ENCODE measurements at places on chromosomes 6 and 20.

GRCh38 chr6:1424306-1424927, 35.0 kb downstream of the FOXF2 start:
- DNase-seq: peak; percentile 81

DNA sequence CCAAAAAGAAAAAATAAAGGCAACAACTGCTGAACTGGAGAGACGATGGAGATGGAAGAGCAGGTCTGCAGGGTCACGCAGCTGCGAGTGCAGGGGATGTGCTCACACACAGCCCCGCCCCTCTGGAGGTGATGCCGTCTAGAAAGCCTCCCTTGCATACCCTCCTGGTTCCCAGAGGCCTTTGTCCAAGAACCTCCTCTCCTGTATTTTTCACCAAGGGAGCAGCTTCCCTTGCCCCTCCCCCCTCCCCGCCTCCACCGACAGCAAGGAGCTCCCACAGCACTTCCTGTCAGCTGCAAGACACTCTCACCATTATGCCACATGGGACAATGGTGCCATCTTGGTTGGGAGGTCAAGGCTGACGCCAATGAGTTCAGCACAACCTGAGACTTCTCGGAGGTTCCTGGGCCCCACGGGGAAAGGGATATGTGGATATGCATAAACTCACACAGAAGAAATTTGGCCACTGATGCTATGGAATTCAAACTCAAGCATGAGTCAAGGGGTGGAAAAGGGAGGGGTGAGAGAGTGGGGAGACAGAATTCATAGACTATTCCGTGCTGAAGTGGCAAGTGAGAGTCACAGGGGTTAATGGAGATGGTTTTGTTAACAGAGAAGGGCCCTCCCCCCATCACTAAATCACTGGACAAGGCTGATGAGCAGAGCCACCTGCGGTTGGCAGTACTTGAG, 132.9 kb downstream of the SCML4 start:
- peak; percentile 42 for DNase-seq

DNA sequence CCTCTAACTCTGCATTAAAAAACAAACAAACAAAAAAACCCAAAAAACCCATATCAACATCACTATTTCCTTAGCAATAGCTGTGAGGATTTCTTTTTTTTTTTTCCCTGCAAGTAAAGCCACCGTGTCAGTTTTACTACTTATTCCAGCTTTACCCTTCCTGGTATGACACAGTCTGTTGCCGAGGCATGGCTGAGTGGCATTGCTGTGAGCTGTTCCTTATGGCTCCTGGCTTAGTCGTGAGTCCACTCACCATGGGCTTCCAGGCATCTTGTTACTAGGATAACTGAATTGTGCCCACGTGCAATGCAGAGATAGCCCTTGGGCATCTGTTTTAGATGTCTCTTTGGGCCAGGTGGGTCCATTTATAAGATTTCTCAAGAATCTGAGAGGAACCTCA, 84.8 kb downstream of the LRRC1 start:
- no peak for DNase-seq

DNA sequence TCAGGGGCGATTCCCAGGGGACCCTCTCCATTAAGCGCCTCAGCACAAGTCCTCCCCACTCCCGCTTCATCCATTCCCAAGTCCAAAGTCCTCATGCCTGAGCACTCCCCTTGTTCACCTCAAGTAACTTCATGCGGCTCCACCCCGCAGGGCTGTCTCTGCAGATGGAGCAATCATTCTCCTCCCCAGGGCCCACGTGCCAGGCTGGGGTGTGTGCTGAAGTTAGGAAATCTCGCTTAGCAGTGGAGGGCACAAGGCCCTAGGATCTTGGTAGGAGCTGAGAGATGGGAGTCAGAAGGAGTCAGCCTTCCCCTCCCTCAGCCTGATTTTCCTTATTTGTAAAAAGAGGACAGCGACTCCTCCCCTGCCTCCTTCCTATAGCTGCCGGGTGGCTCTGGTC, 3.5 kb downstream of the TGM3 start:
- no peak for DNase-seq

DNA sequence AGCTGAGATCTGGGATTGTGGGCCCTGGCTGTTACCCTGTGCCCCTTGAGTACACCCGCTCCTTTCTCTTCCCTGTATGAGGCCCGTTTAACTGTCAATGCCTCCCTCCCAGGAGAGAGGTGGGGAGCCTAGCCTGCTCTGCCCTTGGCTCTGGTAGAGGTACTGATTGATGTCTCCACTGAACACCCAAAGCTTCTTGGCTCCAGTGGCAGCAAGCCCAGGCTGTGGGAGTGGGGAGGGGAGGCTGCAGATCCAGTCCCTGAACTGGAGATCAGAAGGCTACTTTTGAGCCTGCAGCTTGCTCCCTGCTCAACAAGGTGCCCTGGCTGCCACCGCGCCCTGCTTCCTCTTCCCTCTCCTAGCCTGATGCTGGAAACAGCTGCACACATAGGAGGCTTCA, 7.5 kb downstream of the LRRC73 start:
- no peak for DNase-seq

GRCh38 chr20:60669211-60669610, 582.9 kb upstream of the CDH4 start:
- no peak for DNase-seq

- DNase-seq: no peak
Observed at GRCh38 chr20:13831476-13831875, 46.6 kb downstream of the NDUFAF5 start.

DNA sequence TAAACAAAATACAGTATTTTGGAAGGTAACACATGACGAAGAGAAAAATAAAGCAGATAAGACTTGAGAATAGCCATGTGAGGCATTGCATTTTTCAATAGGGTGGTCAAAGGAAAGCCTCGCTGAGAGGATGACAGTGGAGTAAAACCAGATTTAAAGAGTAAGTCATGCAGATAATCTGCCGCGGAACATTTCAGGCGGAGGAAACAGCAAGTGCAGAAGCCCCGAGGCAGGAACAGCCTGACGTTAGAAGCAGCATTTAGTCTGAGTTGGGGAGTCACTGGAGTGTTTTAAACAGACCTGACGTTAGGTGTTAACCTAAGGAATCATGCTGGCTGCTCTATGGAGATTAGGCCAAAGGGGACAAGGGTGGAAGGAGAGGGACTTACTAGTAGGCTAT, 65.0 kb upstream of the VSTM2L start:
- no peak for DNase-seq

DNA sequence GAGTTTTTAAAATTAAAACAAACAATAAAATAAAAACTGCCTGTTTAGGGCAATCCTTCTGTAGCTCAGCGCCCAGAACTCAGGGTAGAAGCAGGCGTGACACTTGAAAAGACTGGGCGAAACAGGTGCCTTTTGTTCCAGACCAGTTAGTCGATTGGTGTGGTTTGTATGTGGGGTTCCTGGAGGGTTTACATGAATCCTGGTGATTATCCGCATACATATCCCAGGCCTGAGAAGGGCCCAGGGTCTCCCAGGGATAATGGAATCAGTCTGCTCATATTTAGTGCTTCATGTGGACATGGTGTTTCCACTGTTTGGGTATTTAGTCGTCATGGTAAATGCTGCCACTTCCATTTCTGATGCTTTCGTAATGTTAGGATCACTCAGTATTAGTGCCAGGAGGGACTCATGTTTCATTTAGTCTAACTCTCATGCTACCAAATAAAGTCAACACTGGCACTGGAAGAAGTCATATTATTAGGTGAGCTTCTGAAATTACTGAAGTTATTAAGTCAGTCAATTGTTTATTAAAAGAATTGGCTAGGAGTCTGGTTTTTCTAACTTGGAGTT, 116.5 kb downstream of the SAMD5 start:
- DNase-seq: no peak

- DNase-seq: no peak
Observed at GRCh38 chr6:85975957-85976356, 333.3 kb upstream of the SYNCRIP start.

- DNase-seq: no peak
Observed at GRCh38 chr6:5105146-5105545, 20.0 kb downstream of the PPP1R3G start.

DNA sequence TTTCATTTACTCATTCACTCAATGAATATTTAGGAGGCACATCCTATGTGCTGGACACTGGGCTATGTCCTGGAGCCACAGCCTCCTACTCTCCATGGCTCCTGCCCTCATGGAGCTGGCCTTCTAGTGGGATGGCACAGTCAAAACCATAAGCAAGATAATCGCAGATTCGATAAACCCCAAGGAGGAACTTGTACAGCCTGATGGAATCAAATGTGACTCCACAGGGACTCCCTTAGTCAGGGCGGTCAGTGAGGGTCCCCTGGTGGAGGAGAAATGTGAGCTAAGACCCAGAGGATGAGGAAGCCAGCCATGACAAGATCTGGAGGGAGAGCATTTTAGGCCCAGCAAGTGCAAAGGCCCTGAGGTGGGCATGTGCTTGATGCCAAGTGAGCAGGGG, 211.9 kb downstream of the PREX1 start:
- no peak for DNase-seq

GRCh38 chr6:8705435-8706020, 270.2 kb upstream of the SLC35B3 start:
- peak; percentile 14 for DNase-seq

GRCh38 chr6:71410164-71410566, 121.6 kb downstream of the OGFRL1 start:
- no peak for DNase-seq

- DNase-seq: no peak
Observed at GRCh38 chr20:45419188-45420091, 3.5 kb downstream of the PIGT start.

GRCh38 chr6:11911538-11911937, 100.6 kb upstream of the HIVEP1 start:
- DNase-seq: no peak

DNA sequence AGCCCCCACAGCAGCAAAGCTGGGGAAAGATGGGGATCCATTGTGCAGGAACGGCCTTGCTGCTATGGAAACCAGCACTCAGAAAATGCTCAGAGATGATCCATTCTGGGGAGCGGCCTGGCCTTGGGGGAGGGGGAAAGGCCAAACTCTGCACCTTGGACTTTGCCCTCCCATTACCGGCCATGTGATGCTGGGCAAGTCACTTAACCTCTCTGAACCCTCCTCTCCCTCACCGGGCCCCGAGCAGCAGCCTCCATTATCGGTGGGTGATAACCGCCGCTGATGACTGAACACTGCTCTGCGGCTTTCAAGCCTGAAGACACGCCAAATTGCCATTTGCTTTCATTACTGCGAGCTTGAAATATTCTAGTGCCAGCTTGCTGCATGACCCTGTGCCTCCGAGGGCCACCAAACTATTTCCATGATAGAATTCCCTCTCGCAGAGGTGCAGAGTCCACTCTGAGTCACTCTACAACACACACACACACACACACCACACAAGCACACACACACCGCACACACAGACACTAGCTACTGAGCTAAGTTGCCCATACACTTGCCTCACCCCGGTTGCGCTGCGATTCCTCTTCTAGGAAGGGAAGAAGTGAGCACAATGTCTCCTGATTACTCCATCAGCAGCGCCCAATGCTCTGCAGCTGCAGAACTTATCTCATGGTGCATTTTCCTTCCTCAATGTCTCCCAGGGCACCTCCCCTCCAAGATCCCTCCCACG, 20.6 kb upstream of the SIRPA start:
- DNase-seq: no peak

- DNase-seq: no peak
Observed at GRCh38 chr20:17430125-17430950, 100.8 kb downstream of the BFSP1 start.

DNA sequence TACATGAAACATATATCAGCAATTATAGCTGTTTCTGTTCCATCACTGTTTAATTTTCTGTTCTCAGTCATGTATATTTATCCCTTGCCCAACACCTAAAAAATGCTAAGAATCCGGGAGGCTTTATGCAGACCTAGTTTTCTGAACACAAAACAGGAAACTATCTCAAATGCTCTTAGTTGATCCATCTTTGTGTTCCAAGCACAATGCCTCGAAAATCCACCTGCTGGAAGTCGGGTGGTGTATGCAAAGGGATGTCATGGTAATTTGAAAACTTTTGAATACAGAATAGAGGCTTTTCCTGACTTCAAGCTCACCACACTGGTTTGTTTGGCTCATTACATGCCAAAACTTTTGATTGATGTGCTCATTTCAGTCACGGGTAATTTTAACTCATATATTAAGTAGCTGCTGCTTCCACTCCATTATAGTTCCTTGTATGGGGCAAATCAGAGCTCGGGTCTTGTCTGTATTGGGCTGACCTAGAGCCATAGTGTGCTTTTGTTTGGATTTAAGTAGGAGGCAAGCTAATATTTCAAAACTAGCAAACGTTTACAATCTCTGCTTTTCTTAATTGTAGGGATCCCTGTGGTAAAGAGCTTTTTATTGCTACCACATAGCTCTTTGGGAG, 646.5 kb upstream of the EPHA7 start:
- DNase-seq: peak; percentile 7

GRCh38 chr6:37393381-37393929, 39.6 kb upstream of the CMTR1 start:
- no peak for DNase-seq

- no peak for DNase-seq
Observed at GRCh38 chr6:144415835-144416237, 130.7 kb downstream of the UTRN start.

DNA sequence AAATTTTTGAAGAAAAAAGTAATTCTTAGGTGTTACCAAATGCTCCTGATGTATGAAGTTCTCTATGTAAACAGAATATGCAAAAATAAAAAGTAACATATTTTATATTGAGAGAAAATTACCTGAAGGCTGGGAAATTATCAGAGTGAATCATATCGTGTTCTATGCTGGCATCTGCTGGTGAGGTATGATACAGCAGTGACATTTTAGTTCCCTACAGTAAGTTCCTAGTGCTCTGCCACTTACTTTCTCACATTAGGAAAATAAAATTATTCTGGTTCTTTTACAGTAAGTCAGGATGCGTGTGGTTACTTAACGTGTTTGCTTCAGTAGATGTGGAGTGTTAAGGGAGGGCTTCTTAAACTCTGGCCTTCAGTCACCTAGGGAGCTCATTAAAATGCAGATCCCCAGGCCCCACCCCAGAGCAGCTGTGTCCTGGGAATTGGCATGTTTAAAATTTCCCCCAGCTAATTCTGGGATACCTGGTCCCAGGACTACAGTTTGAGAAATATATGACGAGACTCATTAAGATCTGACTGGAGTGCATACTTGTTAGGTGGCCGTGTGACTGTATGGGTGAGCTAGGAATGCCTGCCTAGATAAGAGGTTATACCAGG, 3.2 kb downstream of the ACTR5 start:
- no peak for DNase-seq

DNA sequence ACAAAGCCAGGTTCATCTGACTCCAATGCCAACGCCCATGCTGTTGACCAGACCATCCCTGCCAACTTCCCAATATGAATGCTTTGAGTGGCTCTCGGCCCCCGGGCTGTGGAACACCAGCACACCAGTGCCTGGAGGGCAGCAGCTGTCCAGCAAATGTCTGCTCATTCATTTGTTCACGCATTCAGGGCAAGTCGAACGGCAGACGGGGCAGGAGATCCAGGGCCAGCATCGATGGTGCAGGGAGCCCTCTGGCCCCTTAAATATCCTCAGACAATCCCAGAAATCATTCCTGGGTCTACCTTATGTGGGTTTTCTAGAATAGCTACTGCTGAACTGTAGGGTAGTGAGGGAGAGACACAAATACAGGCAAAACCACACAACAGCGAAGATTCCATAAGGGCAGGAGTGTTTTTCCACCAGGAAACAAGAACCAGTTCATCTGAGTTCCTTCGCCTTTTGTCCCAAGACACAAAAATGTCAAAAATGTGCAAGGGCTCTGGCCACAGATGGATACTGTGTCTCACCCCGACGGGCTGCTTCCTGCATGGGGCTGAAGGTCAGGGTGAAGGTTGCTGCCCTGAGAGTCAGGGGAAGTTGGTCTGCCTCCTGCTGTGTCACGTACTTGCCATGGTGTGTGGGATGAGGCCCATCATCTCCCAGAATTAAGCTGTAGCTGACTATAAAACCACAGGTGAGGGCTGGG, 15.5 kb downstream of the RIPOR3 start:
- no peak for DNase-seq

GRCh38 chr6:14511061-14511586, 393.6 kb downstream of the CD83 start:
- DNase-seq: no peak

Measured in iPS-NIHi11 (cell line).